Mesendoderm (in vitro differentiated cells): ENCODE measurements at places on chromosomes 12 and 14.
A peak's percentile ranks its signal among the peaks of the same experiment; 100 is the strongest.

- no peak for DNase-seq
Observed at GRCh38 chr14:24870949-24871701, 178.8 kb downstream of the STXBP6 start.

- DNase-seq, result no peak
Observed at GRCh38 chr14:66739826-66740225, 231.9 kb downstream of the GPHN start.

GRCh38 chr12:75471902-75472890, 8.4 kb upstream of the GLIPR1 start:
- peak; percentile 29 for DNase-seq

DNA sequence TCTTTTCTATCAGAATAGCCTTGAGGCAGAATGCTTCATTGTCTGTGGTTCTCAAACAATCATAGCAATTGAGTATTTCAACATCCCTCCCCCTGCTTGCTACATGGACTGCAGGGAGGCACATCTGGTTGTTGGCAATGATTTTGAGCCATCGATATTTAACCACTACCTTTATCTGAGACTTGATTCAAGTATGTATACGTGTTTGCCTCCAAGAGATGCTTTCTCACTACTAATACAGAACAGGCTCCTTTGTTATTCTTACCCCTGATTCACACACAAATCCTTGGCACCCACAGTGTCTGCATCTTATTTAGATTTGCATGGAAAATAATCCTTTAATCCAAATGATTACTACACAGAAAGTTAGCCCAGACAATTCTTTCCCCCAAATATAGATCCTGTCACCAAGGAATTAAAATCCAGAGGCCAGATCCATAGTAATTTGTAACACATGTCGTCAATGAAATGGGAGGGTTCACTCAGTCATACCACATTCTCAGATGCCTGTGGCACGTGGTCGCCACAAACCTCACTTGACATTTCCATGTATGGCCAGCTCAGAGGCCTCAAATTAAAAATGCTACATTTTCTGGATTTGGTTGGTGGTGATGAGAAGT, 199.3 kb downstream of the ITPR2 start:
- peak; percentile 47 for DNase-seq

- no peak for DNase-seq
Observed at GRCh38 chr12:68587448-68587873, 23.2 kb upstream of the RAP1B start.

- no peak for DNase-seq
Observed at GRCh38 chr12:116922194-116922897, 11.6 kb downstream of the FBXW8 start.

- DNase-seq, result no peak
Observed at GRCh38 chr14:100108840-100109593, 43.8 kb downstream of the EVL start.

DNA sequence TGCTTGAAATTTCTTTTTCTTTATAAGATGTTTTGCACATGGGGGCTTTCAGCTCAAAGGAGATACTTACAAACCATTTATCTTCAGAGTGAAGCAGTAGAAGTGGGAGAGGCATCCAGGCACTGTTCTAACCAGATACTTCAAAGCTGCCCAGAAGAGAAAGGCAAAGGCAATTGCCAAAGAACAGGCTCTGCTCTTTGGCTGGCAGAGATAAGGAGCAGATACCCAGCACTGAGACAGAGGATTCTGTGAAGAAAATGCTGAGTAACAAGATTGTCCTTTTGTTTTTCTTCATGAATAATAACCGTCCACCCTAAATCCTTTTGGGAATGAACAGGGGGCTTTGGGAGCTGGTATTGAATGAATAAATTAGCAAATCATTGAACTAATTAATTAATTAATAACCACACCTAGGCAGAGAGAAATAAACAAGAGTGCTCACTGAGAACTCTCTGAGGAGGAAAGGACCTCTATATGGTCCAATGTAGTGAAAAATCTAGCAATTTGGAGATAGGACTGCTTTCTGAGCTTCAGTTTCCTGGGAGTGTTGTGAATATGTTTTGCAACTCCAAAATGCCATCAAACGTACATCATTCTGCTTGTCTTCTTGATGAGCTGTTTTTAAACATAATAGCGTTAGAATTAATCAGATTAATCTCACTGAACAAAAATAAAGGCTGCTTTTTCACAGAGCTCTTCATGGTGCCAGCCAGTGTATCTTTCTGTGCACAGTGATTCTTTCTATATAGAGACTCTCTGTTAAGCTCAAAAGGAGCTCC, 192.8 kb upstream of the AMIGO2 start:
- DNase-seq, result no peak

DNA sequence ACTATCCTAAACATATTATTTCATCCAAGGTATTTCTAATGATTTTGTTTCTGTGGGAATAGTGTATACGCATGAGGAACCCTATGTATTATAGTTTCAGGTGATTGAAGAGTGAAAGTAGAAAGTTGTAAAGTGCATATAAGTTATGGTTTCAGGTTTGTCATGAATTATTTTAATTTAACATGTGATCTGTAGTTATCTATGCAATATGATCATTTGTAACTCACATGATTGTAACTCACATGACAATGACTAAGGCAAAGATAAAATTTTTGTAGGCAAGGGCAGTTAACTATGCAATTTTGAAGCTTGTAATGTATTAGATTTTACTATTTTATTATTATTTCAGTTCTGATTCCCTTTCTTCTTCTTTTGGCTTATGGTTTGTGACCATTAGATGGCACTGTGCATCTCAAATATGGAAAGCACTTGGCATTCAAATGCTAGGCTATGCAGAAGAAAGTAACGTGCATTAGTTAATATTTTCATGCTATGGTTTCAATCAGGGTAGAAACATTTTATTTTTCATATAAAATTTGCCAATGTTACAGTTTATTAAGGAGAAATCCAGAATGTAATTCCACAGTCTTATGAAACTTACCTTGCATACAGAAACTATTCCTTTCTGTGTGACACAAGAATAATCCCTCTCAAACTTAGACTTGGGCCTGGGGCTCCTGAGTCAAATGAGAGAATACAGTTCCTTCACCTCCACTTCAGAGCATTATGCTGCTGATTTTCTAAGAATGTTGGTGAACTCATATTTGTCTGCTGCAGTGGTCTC, 15.8 kb upstream of the TMEM30B start:
- DNase-seq, result peak; percentile 39

DNA sequence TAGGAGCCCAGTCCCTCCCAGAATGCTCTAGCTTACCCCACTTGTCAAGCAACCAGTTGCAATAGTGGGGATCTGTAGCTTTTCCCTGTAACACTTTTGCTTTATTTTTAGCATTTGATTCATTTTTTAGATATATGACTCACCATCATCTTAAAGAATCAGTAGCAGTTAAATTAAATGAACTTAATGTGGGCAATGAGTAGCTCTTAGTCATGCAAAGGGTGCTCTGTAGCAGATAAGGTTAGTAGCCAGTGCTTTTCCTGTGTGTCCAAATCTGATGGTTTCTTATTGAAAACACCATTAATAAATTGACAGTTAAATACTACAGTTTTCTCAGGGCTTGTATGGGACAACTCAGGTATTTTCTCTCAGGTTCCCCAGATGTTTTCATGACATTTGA, 311.8 kb downstream of the RERGL start:
- no peak for DNase-seq

DNA sequence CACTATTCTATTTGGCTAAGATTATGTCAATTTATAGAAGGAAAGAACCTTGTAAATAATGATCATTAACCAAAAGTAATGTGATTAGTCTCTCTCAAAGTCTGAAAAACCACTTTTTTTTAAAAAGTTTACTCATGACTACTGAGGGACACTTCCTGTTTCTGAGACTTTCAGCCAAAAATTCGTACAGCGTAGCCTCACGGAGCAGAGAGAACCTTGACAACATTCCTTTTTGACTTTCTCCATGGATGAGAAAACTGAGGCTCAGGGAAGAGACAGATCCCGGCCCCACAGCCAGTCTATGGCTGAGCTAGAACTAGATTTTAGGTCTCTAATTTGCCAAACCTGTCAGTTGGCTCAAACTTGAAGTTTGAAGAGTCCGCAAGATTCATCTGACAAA, 68.2 kb downstream of the DAD1 start:
- DNase-seq, result no peak
